ENCODE measurements at places on chromosomes 6 and 20. TPM values are rescaled to one million over a fixed set of nuclear protein-coding genes. Genes with fewer than 3 reads are reported as not detected.

The CST2 gene
- not detected for polyA plus RNA-seq

GRCh38 chr6:25992413-25993340 is 30.1 kb downstream of the TRIM38 start:
- peak; percentile 98 for DNase-seq

DNA sequence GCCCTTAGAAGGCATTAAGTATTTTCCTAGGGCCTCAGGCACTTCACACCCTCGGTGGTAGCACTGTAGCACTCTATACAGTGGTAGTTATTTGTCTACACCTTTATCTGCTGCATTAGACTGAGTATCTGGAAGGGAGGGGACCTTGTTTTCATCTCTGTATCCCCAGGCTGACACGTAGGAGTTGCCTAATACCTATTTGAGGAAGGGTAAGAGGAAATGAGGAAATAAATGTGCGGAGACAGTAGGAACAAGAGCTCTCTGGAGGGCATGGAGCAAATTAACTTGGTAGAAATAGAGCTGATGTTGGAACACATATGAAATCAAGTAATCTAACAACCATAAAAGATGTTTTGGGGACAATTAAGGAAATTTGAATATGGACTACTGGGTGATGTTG is 3.9 kb downstream of the CNPY3 start:
- no peak for DNase-seq

GRCh38 chr20:37231947-37232630 is 29.5 kb downstream of the GHRH start:
- DNase-seq: no peak

The C6orf58 gene
- 1.3 TPM for polyA plus RNA-seq

The NRSN2 gene
- not detected for polyA plus RNA-seq

The TAP1 gene
- polyA plus RNA-seq: 8.0 TPM

The FRS3 gene
- polyA plus RNA-seq: not detected

GRCh38 chr6:24430086-24430485 is 27.4 kb downstream of the MRS2 start:
- no peak for DNase-seq

GRCh38 chr20:62785393-62785792 is 10.9 kb upstream of the MRGBP start:
- DNase-seq: no peak

- DNase-seq: no peak
Observed at GRCh38 chr6:124056407-124057334, 253.0 kb downstream of the NKAIN2 start.

DNA sequence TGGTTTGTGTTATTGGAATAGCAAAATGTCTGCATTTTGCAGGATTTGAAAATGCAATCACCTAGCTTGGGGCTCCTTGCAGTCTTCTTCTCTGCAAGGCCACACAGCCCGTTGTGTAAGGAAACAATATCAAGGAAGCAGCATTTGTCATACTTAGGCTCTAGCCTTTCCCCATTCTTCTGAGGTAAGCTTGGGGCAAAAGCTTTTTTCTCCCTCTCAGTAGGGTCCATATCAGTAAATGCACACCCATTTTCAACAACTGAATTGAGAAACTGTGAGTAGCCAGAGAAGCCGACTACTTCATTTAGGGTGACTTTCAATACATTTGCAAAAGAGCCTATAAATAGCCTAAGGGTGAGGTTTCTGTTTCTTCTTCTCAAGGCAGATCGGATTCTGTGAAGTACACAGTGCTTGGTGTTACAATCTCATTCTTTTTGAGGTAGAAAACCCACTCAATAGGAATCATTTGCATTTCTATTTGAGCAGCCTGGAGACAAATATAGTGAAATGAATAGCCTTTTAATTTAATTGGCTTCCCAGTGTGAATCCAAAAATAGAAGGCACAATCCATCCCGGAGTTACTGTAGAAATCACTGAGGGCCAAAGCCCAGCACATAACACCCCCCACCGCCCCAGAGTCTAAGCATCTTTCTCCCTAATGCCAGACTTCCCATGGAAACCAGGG is 61.8 kb downstream of the BTBD3 start:
- no peak for DNase-seq

The ZNF311 gene
- 2.2 TPM for polyA plus RNA-seq

The GSTA5 gene
- polyA plus RNA-seq: not detected

The NAPB gene
- polyA plus RNA-seq: 11.4 TPM

- DNase-seq: no peak
Observed at GRCh38 chr6:39401376-39401775, 78.9 kb upstream of the KCNK16 start.

- no peak for DNase-seq
Observed at GRCh38 chr6:1379017-1379787, 10.2 kb upstream of the FOXF2 start.

The GPANK1 gene
- polyA plus RNA-seq: 13.5 TPM

The KIF25 gene
- 0.74 TPM for polyA plus RNA-seq

GRCh38 chr6:24385536-24386269 is 17.0 kb upstream of the MRS2 start:
- no peak for DNase-seq

The SDC4 gene
- polyA plus RNA-seq: 7.3 TPM

GRCh38 chr6:25346064-25346463 is 66.9 kb downstream of the CARMIL1 start:
- no peak for DNase-seq

- no peak for DNase-seq
Observed at GRCh38 chr6:447381-448165, 56.0 kb downstream of the IRF4 start.

DNA sequence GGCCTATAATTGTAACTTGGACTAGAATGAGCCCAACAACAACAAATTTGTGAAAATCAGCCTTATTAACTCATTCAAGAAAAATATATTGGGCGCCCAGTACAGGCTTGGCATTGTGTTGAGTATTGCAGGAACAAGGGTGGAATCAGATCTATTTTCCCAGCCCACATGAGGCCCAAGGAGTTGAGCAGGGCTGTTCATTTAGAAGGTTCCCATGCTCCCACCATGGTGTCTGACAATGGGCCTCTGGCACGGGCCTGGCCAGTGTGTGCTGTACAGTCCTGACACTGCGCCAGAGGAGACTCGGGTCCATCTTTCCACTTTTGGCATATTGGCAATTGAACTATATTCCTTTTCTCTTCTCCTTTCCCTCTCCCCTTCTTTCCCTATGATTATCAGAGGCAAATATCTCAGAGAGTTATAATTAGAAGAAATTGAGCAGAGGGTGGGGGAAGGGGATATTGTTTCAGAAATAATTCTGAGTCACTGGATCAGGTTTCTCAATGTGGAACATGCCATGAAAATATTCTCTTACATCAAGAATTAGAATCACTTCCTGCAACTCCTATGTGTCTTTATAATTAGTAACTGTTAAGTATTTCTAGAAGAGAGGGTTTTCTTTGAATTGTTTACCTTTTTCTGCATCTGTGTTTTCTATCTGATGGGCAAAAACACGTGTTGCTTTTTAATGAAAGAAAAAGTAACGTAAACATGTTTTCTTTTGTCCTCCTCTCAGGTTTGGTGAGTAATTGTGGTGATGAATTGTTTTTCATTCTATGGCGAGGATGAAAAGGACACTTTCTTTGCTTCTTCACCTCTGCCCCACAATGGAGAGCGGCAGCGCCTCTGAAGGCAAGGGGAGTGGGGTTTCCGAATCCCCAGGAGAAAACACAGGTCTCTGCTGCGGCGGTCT is 209.4 kb downstream of the FOXA2 start:
- no peak for DNase-seq

- DNase-seq: no peak
Observed at GRCh38 chr6:116215414-116215813, 38.5 kb downstream of the TSPYL4 start.

- DNase-seq: no peak
Observed at GRCh38 chr6:93079061-93079460, 340.3 kb downstream of the EPHA7 start.

The SOX18 gene
- 5.8 TPM for polyA plus RNA-seq

The MYT1 gene
- 0.08 TPM for polyA plus RNA-seq

DNA sequence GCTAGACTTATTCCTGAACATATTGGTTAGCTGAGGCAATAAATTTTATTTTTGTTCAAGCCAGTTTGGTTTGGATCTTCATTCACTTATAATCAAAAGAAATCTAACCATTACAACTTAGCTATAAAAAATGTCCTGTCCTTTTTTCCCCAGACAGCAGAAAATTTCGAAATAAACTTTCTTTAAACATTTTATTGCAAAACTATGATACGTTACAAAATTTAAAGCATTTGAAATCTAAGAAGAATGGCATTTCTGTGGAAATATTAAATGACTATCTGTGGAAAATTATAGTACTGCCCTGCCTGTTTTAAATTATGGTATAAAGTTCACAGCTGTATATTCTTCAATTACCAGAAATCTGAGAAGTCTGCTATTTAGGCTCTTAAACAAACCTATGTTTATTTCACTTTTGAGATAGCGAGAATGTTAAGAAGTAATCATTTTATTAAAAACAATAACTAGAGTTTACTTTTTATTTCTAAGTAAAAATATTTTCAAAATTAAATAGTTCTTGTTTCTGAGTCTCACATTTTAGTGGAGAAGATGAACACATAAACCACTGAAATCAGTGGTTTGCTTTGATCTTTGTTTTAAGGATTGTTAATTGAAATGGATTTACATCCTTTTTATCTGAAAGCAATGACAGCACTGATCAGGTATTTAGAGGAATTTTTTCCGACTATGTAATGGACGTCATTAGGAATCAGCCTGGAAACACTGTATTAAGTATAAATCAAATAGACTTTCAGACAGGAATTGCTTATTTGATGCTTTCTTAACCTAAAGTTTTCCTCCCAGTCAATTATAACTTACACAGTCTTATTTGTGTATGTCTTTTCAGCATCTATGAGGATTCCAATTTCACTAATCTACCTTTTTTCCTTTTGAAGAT is 553.7 kb downstream of the COL12A1 start:
- no peak for DNase-seq
